ENCODE measurements at places on chromosomes 7 and 10.
A peak's percentile ranks its signal among the peaks of the same experiment; 100 is the strongest.

GRCh38 chr10:1476455-1476803 lies 260.9 kb downstream of the ADARB2 start:
- no peak for DNase-seq

- DNase-seq = no peak
Observed at GRCh38 chr10:12848439-12849173, 152.9 kb downstream of the CCDC3 start.

DNA sequence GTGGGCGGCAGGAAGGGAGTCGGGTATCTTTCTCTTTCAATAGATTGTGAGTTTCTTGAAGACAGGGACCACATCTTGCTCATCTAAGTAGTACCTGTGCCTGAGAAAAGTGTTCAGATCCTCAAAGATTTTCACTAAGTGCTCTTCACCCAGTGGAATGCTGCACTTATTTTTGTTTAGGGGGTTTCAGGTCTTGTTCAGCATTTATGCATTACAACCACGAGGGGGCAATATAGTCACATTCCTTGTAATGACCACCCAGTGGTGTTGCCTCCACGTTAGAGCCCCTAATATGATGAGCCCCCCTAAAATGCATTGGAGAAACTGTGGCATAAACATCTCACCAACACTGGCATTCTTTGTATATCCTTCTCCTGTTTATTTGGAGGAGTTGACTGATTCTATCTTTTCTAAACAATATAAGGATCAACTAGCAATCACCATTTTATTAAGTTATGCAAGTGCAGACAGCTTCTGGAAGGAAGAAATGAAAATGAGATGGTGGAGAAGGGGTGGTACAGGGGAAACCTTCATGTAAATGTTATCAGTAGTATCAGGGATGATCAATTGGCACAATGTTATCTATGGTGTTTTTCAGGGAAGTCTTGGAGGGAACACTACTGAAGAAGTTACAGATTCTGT lies 3.1 kb upstream of the PAPSS2 start:
- no peak for DNase-seq

GRCh38 chr7:12220389-12221046 lies 9.4 kb downstream of the TMEM106B start:
- DNase-seq = no peak

DNA sequence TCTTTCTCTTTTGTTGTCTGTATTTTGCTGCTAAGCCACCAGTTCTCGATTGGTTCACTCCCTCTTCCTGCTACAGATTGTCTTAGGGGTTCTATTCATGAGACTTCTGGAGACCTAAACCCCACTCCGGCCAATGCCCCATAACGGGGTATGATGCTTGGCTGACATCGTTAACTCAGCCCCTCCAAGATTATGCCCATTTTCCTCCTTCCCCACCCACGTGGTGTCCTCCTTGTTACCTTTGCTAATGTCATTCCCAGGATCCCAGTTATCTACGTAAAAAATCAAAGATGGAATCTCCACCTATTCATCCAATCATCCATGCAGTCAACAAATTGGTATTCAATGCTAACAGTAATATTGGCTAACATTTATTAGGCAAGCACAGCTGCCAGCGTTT lies 228.3 kb downstream of the CAMK1D start:
- no peak for DNase-seq

- no peak for DNase-seq
Observed at GRCh38 chr7:116562529-116563121, 37.8 kb downstream of the CAV1 start.

DNA sequence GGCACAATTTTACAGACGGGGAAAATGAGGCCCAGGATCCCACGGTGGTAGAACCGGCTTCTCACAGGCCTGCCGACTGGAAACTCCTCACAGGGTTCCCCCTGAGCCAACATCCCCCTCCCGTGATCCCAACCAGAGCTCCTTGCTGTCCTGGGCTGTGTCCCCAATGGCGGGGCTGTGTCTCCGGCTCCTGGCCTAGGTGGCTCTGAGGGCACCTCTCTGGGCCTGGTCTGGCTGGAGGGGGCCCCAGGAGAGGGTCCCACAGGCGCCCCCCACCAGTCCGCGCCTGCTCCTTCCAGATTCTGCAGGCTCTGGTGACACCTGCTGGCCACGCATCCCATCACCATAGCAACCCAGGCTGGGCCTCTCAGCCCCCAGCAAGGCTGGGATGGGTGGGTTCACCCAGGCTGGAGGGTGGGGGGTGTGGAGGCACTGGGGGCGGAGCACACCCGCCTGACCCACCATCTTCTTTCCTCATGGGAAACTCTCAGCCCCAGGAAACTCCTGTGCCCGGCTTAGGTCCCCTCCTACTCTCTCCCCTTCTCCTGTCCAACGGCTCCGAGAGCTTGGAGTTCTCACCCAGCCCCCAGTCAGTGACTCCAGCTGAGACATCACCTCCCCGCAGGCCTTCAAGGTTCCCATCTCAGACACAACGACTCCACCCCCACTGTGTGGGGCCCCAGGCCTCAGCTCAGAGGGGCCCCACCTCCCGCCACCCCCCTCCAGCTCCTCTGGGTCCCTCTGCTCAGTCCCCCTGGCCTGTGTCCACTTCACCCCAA lies 27.1 kb upstream of the TNRC18 start:
- DNase-seq = peak; percentile 52

- DNase-seq = no peak
Observed at GRCh38 chr10:420154-421121, 269.0 kb downstream of the DIP2C start.

GRCh38 chr10:121774813-121775212 lies 153.0 kb downstream of the ATE1 start:
- DNase-seq = no peak

DNA sequence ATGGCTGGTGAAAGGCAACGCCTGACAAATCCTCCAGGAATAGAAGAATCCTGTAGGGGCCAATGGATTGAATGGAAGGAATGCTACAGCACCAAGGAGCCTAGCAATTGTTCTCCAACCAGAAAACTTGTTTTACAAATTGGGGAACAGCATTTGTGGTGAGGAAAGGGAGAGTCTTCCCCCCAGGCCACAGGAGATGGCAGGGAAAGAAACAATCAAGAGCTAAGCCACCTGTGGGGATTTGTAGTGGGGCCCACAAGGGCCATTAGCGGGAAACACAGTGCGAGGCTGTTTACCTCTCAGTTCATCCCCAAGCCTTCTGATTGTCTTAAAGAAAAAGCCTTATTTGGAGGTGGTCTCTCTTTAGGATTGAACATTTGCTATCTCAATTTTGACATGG lies 48.5 kb upstream of the KCNMA1 start:
- DNase-seq = no peak

DNA sequence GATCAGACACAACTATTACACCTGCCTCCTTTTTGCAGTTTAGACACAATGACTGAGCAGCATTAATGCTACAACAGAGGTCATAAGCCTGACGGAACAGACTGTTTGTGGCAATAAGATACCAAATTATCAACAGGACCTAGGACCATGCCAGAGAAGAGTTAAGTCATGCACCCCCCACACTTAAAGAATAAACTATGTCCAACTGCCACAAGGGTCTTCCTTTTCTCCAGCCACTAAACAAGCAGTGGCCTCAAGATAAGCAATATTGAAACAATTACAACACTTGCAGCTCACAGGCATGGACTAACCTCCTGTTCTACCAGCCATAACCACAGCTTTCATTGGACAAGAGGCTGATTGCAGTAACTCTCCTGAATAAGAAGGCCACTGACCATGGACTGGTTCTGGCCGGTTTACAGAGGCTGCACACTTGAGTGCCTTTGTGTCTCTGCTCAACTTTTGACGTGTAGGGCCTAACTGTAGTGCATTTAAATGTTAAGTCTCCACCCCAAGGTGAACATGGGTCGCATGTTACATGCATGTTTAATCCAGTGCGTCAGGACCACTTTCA lies 104.4 kb downstream of the STRA8 start:
- no peak for DNase-seq
